ENCODE measurements at places on chromosomes 16 and 17.

- no peak for DNase-seq
Measured at GRCh38 chr17:40463122-40463550, 19.9 kb downstream of the IGFBP4 start.

- DNase-seq: no peak
Measured at GRCh38 chr16:56870276-56870888, 5.4 kb downstream of the SLC12A3 start.

DNA sequence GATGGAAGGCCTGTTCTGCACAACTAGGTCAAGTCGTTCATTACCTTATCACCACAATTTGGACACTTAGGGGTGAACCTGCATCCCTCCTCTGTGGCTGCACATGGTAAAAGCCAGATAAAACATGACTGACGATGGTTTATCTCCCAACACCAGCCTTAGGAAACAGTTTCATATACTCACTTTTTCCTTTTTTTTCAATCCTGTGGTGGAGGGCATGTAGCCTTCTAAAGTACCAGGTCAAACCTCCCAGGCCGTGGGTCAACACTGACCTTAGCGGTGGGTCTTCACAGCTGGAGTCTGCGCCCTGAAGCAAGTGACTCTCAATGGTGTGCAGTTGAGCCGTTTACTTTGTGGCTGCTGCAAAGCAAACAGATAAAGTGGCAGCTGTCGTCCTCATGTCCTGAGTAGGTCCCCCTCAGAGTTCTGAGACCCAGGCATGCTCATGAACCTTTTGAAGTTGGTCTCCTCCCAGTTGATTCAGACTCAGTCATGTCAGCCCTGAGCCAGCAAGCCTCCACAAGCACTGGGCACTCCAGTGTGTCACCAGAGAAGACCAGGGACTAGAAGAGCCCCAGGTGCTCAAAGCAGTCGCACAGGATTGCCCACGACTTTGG is 5.9 kb downstream of the FAHD1 start:
- DNase-seq: no peak

- DNase-seq: no peak
Measured at GRCh38 chr16:50932348-50932935, 190.6 kb downstream of the CYLD start.

DNA sequence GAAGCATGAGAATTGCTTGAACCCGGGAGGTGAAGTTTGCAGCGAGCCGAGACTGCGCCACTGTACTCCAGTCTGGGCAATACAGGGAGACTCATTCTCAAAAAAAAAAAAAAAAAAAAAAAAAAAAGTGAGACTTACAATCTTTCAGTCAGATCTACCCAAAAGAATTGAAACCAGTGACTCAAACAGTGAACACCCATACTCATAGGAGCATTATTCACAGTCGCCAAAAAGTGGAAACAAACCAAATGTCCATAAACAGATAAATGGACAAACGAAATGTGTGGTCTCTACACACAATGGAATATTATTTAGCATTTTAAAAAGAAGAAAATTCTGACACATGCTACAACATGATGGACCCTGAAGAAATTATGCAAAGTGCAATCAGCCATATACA is 9.1 kb upstream of the SCNN1B start:
- DNase-seq: no peak

GRCh38 chr16:84013787-84014569 is 28.6 kb downstream of the SLC38A8 start:
- DNase-seq: peak; percentile 65

Data from activated CD4-positive, CD25-positive, alpha-beta regulatory T cell treated with anti-CD3 and anti-CD28 coated beads, Interleukin-2, amount 50 U/mL, for 72 hours (primary cell).